ENCODE measurements at places on chromosomes 4 and X. TPM values are rescaled to one million over a fixed set of nuclear protein-coding genes. Genes with fewer than 3 reads are reported as not detected.

DNA sequence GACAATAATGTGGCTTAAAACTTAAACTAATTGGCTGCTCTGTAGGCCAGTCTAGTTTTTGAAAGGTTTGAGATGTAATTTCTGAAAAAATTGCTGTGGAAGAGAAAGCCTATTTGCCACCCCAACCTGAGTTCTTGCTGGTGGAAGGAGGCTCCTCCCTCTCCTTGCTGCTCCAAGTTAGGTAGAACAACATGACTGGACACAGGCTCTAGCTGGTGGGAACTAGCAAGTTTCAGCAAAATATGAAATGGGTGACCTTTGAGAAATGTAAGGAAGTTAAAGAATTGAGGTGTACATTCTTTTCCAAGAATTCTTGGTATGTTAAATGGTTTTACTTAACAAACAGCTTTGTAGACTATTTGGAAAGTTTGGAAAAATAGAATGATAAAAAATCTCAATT, 8.0 kb downstream of the RPL34 start:
- no peak for DNase-seq

DNA sequence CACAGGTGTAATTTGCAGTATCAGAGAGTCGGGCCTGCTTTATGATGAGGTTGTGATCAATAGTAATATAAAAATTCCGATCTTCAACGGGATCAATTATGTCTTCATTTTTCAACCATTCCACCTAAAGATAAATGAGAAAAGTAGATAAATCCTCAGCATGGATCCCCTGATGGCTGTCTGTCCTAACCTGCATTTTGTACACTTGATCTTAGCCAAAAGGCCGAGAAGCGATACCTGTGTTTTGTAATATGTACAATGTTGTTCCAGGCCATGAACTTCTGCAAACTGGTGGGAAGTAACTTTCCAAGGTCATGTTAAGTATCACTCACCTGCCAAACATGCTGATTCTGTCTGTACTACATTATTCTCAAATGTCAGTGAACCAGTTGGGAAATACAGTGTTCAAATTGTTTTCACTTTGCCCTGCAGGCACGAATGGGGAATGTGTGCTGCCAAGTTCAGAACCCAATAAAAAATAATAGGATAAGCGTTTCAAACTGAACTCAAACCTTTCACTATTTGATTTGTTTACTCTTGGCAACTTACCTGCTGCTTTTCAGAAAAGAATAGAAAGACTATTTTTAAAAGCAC, 298.1 kb downstream of the UNC5C start:
- peak; percentile 61 for DNase-seq

SCFD2 gene
- 14.5 TPM for polyA plus RNA-seq

DNA sequence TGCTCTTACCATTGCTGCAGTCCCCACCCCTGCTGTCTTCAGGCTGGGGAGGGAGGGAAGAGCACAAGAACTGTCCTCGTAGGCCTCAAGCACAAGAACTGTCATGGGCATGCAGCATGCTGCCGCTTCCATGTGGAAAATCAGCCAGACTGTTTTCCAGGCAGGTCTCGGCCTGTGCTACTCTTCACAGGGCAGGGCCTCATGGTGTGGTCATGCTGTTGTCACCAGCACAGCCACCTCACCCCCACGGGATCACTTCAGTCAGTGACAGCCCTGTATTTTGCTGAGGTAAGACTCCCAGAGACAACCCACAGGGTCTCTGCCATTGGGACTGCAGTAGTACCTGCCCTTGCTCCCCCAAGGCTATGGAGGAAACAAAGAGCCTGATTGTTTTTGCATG, 205.3 kb downstream of the NAP1L3 start:
- no peak for DNase-seq

All from renal pelvis (tissue), 12 donors.